Spleen (tissue), 13 donors: ENCODE measurements at places on chromosomes 11 and 22. TPM values are rescaled to one million over a fixed set of nuclear protein-coding genes. Genes with fewer than 3 reads are reported as not detected.

GRCh38 chr22:46714550-46714949 is 23.5 kb downstream of the CERK start:
- DNase-seq: no peak

DNA sequence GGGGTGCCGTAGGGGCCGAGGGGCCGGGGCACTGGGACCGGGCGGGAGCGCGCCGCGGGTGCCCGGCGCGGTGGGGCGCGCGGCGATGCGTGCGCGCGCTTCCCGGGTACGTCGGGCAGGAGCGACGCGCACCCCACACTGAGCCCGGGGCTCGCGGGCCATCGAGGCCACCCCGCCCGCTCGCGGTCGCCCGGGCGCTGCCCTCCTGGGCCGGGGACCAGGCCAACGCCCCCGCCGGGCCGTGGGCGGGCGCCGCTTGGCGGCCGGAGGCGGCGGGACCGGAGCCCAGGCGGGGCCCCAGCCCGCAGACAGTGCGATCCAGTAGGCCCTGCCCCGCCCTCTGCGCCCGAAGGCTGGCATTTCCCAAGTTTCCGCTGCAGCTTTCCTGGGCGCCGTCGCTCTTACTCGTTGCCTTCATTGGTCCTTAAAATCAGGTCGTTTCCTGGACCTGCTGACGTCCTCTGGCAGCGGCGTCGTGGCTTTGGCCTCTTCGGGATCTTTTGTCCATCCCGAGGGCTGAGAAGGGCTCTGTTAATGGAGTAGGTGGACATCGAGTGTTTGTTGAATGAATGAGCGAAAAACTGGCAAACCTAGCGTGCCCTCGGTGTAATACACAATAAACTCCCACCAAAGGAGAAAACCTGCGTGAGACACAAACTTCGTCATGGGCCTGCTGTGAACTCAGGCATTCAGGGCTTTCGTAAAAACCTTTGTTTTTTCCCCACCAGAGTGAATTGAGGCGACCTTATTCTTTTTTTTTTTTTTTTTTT is 638 bp downstream of the PARVA start:
- DNase-seq: no peak

DNA sequence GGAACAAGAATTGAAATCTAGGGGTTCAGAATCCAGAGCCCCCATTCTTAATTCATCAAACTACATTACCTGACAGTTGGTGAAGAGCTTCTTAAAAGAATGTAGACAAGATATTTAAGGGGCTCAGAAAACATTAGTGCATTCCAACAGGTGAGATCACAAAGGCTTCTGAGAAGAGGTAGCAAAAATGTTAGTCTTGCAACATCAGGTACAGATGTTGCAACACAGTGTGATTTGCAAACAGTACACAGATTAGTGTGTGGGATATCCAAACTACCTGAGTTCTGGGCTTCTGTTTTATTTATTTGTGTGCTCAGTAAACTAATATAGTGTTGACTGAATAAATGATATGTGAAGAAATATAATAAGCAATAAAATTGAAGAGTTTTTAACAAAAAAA is 11.8 kb downstream of the CASP4 start:
- no peak for DNase-seq

- DNase-seq: no peak
Measured at GRCh38 chr22:40757071-40757470, 62.1 kb downstream of the SLC25A17 start.

GRCh38 chr11:100777736-100778135 is 90.6 kb downstream of the ARHGAP42 start:
- no peak for DNase-seq

DNA sequence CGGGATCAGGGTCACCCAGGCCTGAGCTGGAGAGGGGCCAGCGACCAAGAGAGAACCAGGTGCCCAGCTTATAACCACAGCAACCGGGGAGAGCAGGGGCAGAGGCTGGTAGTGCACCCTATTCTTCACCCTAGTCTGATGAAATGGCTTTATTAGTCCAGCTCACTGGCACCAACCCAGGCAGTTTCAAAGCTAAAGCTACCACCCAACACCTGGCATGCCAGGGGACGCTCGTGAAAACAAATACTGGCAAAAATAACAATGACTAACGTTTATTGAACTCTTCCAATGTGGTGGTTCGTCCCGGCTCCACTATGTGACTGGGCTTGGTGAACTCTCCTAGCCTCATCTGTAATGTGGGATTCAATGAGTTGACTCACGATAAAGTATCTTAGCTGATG is 30.6 kb downstream of the SCGB1A1 start:
- DNase-seq: no peak

DNA sequence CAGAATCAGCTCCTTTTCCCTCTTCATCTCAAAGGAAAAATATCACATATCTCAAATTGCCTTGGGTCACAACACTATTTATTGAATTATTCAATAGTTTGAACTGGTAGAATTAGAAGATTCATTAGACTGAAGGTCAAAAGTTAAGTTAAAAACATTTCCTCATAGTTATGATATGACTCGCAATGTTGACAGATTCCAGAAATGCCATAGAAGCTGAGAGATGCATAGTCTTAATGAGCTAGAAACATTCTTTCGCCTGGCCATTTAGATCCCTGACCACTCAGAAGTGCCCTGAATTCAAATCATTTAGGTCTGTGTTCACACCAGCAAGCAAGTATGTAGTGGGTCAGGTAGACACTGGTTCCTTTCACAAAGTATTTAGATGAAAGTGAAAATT is 44.4 kb downstream of the FAT3 start:
- no peak for DNase-seq

DNA sequence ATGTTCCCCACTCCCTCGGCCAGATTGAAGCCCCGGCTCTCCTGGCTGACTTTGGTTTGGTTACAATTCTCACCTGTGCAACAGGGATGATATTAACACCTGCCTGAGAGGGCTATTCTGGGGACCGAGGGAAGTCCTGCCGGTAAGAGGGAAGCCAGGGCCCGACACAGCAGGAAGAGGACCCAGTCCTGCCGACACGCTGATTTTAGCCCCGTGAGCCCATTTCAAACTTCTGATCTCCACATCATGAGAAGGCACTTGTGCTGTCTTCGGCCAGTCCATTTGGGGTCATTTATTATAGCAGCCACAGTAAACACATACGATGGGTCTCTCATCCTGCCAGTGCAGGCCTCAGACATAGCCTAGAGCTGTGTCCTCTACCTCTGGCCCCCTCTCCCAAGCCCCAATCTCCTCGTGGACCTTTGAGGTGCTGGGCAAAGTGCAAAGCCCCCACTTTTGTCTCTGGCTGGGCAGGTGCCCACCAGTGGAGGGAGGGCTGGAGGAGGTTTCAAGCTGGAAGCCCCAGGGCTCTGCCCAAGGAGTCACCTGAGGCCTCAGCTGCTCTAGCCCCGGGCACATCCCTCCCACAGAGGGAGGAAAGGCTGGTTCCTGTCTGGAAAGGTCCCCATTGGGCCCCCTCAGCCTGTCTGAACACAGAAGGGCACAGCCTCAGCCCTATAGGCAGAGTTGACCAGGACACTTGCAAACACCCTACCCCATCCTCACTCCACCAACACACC is 59.1 kb upstream of the FGF3 start:
- DNase-seq: peak; percentile 61

The OR51B4 gene
- not detected for total RNA-seq

- no peak for DNase-seq
Measured at GRCh38 chr22:37026325-37026724, 6.8 kb downstream of the MPST start.

GRCh38 chr11:86804951-86805350 is 4.6 kb downstream of the PRSS23 start:
- DNase-seq: no peak

DNA sequence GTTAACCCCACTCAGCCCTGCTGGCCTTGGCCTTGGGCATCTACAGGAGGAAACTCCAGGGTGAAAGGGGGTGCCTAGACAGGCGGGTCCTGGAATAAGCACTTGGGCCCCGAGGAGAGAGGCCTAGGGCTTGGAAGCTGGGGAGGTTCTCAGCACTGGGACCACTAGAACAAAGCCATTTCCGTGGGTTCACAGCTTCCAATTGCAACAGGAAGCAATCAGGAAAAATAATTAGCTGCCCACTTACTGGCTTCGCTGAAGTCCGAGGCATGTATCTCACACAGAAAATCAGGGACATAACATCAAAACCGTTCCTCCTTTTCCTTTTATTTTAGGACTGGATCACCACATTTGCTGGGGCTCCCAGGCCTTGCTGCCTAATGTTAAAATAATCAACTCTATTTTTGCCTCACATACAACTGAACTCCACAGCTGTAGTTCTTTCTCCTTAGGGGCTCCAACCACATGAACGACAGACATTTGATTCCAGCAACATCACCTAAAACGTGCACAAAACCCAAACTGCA is 161.1 kb upstream of the GRK3 start:
- DNase-seq: no peak

The RNF141 gene
- 45.8 TPM for total RNA-seq

- peak; percentile 83 for DNase-seq
Measured at GRCh38 chr22:30694171-30694639, 469 bp upstream of the OSBP2 start.

- DNase-seq: no peak
Measured at GRCh38 chr11:63680834-63681320, 423 bp upstream of the RTN3 start.

DNA sequence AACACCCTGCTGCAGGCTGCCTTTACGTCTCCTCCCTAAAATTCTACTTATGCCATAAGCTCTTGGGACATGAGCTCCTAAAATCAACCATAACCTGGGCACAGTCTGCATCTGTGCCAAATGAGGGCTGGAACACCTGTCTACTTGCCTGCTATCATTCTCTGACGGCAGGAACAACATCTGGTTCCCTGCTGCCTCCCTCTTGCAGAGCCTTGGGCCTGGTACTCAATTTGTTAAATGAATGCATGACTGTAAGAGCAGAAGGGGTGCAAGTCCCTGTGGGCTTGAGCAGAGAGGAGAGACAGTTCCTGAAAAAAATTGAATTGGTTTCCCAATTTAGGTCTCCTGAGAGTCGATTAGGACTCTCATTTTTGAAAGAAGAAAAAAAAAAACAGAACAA is 66.7 kb upstream of the CSNK2A3 start:
- no peak for DNase-seq

GRCh38 chr11:45685964-45686537 is 20.6 kb upstream of the CHST1 start:
- DNase-seq: peak; percentile 11

DNA sequence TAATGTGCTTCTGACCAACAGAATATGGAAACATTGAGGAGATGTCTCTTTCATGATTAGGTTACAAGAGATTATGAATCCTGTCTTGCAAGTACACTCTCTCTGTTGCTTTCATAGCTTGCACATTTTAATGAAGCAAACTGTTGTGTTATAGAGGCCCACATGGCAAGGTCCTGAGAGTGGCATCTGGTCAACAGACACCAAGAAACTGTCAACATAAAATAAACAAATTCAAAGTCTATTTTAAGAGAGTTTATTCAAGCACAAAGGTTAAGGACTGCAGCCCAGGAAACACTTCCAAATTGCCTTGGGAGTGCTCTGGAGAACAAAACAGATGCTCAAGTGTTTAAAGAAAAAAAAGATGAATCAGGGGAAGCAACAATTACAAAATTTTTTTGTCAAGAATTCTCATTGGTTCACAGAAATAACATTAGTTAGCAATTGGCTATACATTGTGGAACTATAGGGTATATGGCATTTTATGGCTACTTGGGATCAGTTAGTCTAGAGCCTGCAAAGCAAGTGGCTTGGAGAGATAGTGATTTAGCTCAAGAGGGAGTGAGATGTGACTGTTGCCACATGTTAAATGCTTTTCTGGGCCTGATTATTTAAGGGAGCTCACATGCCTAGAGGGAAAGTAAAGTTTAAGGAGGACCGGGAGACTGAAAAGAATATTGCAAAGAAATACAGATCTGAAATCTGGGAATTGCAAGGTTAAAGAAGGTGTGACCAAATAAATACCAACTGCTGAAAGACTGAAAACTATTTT is 54.6 kb downstream of the CTSC start:
- no peak for DNase-seq

- DNase-seq: no peak
Measured at GRCh38 chr11:57357310-57357709, 19.2 kb downstream of the P2RX3 start.
